NCI-H526 (cell line): ENCODE measurements at places on chromosomes 13 and 19.

DNA sequence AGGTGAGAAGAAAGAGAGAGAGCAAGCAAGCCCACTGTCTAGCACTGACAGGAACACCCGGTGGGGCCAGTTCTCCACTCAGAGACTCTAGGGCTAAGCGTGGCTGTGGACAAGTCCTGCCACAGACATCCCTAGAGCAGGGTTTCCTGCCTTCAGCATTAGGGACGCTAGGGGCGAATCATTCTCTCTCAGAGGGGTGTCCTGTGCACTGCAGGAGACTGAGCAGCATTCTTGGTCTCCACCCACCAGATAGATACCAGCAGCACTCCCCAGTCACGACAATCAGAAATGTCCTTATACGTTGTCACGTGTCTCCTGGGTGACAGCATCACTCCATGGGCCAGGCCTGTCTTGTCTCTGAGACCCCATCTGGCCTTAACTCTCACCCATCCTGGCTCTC is 1.5 kb downstream of the OR10H1 start:
- DNase-seq: no peak

- DNase-seq: no peak
These were observed 8.3 kb downstream of the TEX29 start for GRCh38 chr13:111328574-111329410.

- DNase-seq: no peak
These were observed 58.5 kb downstream of the CCDC70 start for GRCh38 chr13:51920267-51920666.

- no peak for DNase-seq
These were observed 57.9 kb downstream of the GADD45B start for GRCh38 chr19:2533686-2534422.

GRCh38 chr19:18593367-18594095 is 4.9 kb downstream of the REX1BD start:
- no peak for DNase-seq

- peak; percentile 68 for DNase-seq
These were observed 14.6 kb downstream of the FRY start for GRCh38 chr13:32045982-32046785.

- no peak for DNase-seq
These were observed 250.1 kb downstream of the VWA8 start for GRCh38 chr13:41710771-41711170.

DNA sequence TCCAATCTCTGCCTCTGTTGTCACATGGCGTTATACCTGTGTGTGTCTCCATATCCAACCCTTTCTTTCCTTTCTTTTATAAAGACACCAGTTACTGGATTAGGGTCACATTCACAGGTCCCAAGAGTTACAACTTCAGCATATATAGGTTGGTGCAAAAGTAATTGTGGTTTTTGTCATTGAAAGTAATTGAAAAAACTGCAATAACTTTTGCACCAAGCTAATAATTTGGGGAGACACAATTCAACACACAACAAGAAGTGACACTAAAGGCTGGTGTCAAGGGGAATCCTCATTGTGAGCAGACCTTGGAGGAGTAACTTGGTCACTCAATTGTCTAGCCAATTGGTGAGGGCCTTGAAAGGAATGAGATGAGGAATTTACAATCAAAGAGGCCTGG is 1366.1 kb downstream of the PCDH9 start:
- DNase-seq: no peak

DNA sequence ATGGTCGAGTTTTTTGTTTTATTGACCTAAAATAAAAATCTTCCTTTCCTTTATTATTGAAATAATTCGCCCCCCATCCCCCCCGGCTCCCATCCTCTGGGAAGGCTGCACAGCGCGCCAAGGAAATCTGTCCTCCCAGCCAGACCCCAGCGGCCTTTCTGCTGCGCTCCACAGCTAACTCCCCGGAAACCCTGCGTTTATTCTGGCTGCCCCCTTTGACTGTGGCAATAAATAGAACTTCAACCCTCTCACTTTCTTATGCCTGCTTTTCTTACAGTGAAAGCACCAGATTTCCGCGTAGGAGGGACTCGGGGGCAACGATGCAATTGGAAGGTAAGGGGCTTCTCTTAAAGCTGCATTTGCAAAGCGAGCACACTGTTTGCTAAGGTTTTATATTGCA is 9.7 kb upstream of the C19orf12 start:
- peak; percentile 58 for DNase-seq

DNA sequence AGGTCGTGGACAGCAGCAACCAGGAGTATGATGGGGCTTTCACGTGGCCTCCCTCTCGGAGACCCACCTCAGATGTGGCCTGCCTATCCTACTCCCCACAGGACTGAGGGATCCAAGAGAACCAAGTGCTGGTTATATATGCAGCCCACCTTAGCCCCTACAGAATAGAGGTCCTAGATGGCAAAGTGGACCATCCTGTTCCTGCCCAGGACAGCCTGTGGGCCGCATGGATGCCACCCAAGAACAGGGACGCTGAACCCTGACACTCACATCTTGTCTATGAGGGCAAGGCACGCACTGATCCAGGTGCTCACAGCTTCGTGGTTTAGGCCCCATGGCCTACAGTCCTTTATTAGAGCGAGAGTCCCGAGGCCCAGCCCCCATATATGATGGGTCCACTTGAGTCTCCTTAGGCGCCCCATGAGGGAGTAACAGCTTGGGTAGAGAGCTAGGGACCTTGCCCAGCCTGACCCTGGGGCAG is 1.5 kb upstream of the SLC27A5 start:
- no peak for DNase-seq

- no peak for DNase-seq
These were observed 10.0 kb upstream of the VSTM2B start for GRCh38 chr19:29515706-29516357.

DNA sequence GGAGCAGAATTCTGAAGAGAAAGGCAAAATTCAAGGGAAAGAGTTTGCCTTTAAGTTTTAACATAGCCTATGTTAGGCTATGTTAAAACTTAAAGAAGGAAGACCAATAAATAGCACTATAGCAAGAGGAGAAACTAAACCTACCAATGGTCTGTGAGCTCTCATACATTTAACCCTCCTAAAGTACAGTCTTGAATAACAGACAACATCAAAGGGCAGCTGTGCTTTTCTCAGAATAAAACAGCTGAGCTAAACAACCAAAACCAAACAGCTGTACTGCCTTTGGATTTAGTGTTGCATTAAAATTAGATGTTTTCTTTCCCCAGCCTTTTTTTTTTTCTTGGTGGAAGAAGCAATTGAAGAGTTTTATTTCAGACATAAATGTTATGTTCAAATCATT is 34.0 kb downstream of the KLF5 start:
- DNase-seq: no peak

DNA sequence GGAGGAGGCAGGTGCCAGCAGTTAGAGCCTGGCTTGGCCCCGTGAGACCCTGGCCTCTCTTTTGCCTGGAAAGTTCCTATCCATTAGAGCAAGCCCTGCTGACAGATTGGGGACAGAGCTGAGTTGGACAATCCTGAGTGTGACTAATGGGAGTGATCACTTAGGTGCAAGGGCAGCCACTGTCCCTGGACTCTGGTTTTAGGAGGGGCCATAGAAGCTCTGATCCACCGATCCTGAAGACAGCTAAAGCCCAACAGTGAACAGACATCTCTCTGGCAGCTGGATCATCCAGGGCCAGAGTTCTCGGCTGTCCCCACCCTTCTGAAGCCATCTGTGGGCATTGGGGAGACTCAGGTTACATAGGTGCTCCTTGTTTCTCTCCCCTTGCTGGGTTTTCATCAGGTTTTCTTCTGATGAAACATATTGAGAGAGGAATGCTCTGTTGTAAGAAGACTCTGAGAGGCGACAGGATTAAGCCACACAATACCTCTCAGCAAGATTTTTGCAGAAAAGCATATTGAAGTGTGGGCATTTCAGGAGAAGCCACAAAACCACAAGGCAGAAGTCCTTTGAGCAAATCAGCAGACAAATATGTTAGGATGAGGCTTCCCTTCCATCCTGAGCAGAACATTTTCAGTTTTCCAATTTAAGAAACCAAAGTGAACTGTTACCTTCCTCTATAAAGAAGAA is 288.0 kb upstream of the MAB21L1 start:
- no peak for DNase-seq

- no peak for DNase-seq
These were observed 4.2 kb downstream of the NCLN start for GRCh38 chr19:3189702-3190469.

DNA sequence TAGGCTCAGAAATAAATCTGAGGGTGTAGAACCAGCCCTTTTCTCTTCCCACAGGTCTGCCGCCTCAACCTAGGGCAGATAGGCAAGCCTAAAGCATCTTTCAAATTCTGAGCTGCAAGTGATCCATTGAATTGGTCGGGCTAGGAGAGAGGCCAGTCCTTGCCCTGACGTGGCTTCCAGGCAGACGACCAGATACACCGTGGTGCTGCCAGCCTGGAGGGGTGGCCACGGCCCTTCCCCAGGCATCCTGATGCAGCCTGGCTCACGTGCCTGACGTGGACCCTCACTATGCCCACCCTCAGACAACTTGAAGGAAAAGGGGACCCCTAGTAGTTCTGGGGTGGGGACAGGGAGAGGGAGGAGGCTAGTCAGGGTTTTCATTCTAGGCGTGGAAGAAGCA is 859.3 kb upstream of the KLHL1 start:
- DNase-seq: no peak

DNA sequence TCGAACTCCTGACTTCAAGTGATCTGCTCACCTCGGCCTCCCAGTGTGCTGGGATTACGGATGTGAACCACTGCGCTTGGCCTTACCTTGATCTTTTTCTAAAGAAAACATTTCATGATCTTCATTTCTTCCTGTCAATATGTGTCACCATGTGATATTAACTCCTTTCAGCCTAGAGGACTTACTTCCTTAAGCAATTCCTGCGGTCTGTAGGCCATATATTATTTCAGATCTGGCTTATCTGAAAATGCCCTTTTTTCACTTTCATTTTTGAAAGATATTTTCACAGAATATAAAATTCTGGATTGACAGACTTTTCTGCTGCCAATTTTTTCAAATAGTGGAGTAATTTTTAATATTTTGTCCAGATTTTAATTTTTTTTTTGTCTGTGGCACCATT is 2.0 kb upstream of the GPR32 start:
- no peak for DNase-seq

DNA sequence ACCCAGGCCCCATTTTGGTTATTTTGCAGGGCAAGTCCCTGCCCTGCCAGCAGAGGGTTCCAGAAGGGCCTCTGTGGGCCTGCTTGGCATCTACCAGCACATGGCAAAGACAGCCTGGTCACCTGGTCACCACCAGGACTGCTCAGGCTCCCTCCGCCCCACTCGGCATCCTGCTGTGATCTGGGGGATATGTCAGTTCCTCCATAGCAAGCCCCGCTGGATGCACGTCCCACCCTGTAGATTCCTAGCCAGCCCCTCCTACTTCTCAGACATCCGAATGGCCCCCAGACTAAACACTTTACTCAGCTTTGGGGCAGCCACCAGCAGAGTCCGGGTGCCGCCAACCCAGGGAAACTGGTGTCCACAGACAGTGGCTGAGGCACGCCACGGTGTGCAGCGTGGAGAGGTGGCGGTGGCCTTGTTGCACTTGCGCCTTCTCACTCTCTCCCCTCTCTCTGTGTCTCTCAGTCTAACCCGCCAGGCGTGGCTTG is 31.8 kb upstream of the USE1 start:
- DNase-seq: no peak

GRCh38 chr13:87035526-87035925 is 635.6 kb upstream of the SLITRK5 start:
- DNase-seq: no peak

- no peak for DNase-seq
These were observed 269.3 kb upstream of the MIR17HG start for GRCh38 chr13:91078093-91078679.

- no peak for DNase-seq
These were observed 6.7 kb upstream of the GNA15 start for GRCh38 chr19:3129112-3129511.

GRCh38 chr13:51626749-51627148 is 42.5 kb downstream of the WDFY2 start:
- DNase-seq: no peak

- DNase-seq: no peak
These were observed 20.5 kb downstream of the EDNRB start for GRCh38 chr13:77898097-77898496.

GRCh38 chr13:71677124-71677523 is 189.9 kb downstream of the DACH1 start:
- no peak for DNase-seq

DNA sequence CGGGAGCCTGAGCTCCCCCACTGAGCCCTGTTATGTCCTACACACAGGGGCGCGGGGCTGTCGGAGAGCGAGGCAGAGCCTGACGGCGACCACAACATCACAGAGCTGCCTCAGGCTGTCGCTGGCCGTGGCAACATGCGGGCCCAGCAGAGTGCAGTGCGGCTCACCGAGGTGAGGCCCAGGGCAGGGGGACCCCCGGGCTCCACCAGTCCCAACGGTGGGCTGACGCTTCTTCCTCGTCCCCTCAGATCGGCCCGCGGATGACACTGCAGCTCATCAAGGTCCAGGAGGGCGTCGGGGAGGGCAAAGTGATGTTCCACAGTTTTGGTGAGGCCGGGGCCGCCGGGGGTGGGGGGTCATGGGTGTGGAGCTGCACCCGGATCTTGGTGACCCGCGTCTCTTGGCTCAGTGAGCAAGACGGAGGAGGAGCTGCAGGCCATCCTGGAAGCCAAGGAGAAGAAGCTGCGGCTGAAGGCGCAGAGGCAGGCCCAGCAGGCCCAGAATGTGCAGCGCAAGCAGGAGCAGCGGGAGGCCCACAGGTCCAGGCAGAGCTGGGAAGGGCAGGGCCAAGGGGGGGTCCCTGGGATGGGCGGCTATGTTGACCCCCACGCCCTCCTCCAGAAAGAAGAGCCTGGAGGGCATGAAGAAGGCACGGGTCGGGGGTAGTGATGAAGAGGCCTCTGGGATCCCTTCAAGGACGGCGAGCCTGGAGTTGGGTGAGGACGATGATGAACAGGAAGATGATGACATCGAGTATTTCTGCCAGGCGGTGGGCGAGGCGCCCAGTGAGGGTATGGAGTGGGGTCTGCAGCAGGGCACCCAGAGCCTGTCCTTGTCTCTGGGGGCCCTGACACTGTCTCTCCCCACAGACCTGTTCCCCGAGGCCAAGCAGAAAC is 1.2 kb upstream of the P2RY11 start:
- DNase-seq: no peak

- no peak for DNase-seq
These were observed 16.9 kb upstream of the AP1M2 start for GRCh38 chr19:10603873-10604459.

DNA sequence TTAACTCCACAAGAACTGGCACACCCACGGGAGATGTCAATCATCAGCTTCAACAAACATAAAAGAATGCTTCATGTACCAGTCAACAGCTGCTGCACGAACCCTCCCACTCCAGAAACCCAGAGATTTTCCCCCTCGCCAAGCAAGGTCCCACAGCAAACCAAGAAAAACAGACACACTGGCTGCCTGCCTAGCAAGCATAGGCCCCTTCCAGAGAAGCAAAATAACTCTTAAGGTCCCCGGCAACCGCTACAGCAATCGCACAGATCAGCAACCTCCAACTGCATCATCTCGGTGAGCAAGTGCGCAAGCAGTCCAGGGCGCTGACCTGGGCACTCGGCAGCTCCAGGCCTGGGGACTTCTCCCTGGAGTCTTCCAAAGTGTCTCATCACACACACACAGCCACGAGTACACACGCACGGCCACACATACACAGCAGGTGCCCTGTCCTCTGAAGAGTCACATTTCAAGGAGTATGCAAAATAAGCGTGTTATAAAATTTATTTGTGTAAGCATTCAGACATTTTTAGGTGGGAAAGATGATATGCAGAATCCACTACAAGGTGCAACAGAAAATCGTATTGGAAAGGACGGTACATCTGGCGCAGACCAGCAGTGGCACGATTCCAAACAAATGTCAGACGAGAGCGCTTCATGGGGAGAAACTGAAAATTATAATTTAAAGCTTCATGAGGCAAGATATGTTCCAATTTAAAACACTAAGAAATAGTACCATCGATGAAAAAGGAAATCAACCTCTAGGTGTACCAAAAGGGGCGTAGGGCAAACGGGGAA is 125.0 kb downstream of the STK24 start:
- peak; percentile 84 for DNase-seq
